Vagina (tissue), 2 donors: ENCODE measurements at places on chromosomes 6 and 20.

DNA sequence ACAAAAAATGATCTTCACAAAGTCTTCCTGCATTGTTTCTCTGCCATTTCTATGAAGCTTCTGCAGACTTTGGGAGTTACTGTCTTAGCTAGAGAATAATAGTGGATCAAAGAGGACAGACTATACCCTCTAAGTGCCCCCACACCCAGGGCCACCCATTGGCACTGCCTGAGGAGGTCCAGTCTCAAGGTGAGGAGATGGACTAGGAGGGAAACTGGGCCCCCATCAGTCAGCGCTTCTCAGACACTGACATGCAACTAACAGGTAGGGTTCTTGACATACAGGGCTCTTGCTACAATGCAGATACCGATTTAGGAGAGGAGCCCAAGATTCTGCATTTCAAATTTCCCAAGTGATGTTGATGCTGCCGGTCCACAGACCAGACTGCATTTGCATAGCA is 24.3 kb downstream of the PCNA start:
- no peak for DNase-seq

DNA sequence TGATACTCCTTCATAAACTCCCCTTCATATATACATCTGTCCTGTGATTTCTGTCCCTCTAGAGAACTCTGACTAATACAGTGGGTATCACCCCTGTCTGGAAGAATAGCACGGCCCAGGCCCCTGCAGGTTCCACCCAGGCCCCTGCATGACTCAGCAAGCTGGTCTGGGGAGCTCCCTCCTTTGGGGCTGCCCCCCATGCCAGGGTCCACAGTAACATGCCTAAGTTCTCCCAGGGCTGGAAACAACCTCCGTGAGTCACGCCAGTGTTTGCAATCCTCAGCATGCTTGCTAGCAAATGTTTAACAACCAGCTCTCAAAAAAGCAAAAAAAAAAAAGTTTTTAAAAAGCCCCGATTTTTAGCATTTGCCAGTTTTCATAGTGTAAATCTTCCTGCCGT is 134.3 kb upstream of the CDH4 start:
- no peak for DNase-seq

DNA sequence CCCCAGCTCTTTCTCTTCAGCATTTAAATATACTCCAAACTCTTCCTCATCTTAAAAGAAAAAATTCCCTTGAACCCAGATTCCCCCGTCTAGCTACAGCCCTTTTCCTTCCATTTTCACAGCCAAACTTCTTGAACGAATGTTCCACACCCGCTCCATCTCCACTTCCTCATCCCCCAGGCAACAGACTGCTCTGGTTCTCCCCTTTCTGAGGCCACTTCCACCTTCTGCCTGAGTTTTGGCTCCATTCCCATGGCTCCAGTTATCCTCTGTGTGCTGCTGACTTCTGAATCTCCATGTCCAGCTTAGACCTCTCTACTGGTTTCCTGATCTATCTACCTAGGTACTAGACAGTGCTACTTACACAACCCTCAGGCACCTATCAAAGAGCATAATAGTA is 106.4 kb downstream of the RALGAPA2 start:
- DNase-seq: no peak

- no peak for DNase-seq
Observed at GRCh38 chr20:1900321-1900801, 5.2 kb downstream of the SIRPA start.

DNA sequence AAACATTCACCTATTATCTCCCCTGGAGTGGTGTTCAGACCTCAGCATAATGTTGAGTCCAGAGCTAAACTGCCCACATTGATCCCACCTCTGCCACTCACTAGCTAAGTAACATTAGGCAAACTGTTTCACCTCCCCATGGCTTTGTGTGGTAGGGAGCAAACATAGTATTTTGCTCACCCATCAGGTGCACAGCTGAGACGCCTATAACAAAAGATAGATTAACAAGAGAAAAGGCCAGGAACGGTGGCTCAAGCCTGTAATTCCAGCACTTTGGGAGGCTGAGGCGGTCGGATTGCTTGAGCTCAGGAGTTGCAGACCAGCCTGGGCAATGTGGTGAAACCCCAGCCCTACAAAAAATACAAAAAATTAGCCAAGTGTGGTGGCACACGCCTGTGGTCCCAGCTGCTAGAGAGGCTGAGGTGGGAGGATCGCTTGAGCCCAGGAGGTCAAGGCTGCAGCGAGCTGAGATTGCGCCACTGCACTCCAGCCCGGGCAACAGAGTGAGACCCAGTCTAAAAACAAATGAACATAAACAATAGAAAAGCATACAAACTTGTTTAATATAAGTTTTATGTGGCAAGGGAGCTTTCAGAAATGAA is 91.6 kb downstream of the MAP3K7 start:
- no peak for DNase-seq

GRCh38 chr20:17495826-17496225 is 35.4 kb downstream of the BFSP1 start:
- no peak for DNase-seq

- no peak for DNase-seq
Observed at GRCh38 chr20:7437311-7437710, 502.9 kb downstream of the HAO1 start.

- no peak for DNase-seq
Observed at GRCh38 chr6:167543602-167544497, 219.0 kb downstream of the TTLL2 start.

DNA sequence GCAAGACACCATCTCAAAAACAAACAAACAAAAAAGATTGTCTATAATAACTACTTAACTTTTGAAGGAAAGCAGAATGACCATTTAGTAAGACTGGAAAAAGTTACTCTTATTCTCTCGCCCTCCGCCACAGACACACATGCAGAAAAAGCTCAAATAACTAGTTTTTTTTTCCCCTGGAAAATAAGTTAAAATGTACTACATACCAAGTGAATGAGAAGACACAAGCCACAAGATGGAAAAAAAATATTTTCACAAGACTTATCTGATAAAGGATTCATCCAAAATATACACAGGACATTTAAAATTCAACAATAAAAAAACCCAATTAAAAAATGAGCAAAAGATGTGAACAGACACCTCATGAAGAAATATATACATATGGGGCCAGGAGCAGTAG is 31.9 kb downstream of the NUDT3 start:
- DNase-seq: no peak

GRCh38 chr6:76250666-76251065 is 178.2 kb upstream of the IMPG1 start:
- DNase-seq: no peak

GRCh38 chr6:20338156-20338555 is 63.5 kb upstream of the E2F3 start:
- no peak for DNase-seq

- DNase-seq: no peak
Observed at GRCh38 chr6:139853302-139853992, 479.0 kb upstream of the CITED2 start.

GRCh38 chr6:104526376-104526775 is 333.3 kb downstream of the HACE1 start:
- no peak for DNase-seq

- DNase-seq: no peak
Observed at GRCh38 chr6:169086020-169086419, 167.6 kb downstream of the THBS2 start.

DNA sequence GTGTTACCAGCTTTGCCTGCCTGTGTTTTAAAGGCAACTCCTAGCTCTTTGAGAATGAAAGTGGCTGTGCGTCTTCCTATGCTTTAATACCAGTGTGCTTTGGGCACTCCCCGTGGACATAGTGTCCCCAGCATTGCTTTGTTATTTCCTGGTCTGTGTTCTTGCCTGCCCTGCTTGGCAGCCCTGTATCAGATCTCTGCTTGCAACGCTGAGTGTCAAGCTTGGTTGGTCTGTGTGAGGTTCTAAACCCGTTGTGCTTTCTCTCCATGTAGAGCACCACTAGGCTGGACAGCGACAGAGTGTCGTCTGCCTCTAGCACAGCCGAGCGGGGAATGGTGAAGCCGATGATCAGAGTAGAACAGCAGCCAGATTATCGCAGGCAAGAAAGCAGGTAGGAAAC is 80.2 kb downstream of the AFDN start:
- DNase-seq: no peak

DNA sequence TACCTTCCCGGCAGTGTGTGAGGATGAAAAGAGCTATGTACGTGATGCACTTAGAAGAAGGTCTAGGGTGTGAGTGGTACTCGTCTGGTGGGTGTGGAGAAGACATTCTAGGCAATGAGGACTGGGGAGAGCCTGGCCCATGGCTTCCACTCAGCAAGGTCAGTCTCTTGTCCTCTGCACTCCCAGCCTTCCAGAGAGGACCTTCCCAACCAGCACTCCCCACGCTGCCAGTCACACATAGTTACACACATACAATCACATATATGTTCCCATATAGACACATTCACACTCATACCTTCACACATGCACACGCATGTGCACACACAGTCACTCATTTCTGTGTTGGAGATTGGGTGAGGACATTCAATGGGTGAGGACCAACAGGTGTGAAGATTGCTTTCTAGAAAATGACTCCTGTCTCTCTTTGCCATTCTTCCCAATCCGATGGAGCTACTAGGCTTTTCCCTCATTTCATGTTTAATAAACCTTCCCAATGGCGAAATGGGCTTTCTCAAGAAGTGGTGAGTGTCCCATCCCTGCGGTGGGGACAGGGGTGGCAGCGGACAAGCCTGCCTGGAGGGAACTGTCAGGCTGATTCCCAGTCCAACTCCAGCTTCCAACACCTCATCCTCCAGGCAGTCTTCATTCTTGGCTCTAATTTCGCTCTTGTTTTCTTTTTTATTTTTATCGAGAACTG is 30.4 kb downstream of the SRSF3 start:
- no peak for DNase-seq

DNA sequence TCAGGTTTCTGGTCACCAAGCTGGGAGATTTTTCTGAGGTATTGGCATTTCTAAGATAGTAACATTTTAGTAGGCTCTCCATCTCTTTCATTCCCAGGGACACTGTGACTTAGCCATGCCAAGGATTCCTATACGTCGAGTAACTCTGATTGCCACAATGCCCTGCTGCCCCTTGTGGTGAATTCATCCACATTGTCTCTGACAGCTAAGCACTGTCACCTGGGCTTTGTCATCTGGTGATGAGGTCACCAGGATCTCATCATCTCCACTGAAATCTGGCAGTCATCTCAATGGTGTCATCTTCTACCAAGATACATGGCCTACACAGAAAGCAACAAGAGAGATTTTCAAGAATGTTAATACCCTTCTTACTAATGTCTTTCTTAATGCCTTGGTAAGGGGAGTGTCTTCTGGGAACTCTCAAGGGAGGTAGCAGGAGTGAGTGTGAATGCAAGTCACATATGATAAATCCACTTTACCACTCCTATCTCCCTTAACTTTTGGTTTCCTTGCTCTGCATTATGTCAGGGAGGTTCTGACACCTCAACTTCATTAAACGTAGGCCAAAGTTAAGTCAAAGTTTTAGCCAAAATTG is 246.7 kb downstream of the CD109 start:
- DNase-seq: no peak

GRCh38 chr6:136036601-136037000 is 185.1 kb downstream of the PDE7B start:
- no peak for DNase-seq

GRCh38 chr6:15621203-15622044 is 41.4 kb downstream of the DTNBP1 start:
- DNase-seq: no peak

GRCh38 chr20:62313021-62313420 is 10.2 kb downstream of the ADRM1 start:
- no peak for DNase-seq

DNA sequence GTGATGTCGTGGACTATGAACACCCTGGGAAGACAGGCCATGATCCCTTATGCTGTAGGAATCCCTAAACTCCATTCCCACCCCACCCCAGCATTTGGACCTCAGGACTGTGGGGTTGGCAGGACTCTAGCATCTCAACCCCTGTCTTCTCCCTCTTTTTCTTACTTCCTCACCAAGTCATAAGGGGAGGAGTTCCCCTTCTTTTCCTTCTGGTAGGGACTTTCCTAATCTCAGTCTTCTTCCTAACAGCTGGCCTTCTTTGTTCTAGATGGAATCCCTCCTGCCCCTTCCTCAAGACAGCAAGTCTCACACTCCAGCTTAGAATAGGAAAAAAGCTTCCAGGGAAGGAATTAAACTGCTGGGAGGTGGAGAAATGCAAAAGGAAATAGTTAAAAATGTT is 2.3 kb upstream of the SIRPB2 start:
- DNase-seq: no peak
